ENCODE measurements at places on chromosomes 4 and X.
A peak's percentile ranks its signal among the peaks of the same experiment; 100 is the strongest.

DNA sequence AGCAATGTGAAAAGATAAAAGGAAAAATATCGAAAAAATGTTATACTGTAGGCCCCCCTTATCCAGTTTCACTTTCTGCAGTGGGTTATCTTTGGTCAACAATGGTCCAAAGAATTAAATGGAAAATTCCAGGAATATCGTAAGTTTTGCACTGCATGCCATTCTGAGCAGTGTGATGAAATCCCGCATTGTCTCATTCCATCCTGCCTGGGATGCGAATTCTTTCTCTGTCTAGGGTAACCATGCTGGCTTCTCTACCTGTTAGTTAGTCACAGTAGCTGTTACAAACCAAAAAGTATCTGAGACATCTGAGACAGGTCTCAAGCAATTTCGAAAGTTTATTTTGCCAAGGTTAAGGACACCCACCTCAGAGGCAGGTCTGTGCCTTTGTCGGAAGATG, 170.3 kb downstream of the COX18 start:
- DNase-seq: no peak

GRCh38 chrX:20414762-20415445, 148.2 kb upstream of the RPS6KA3 start:
- DNase-seq: no peak

GRCh38 chr4:74433043-74433442, 11.9 kb upstream of the AREG start:
- no peak for DNase-seq

- DNase-seq: no peak
These were observed 2.8 kb downstream of the ERVMER34-1 start for GRCh38 chr4:52748432-52748831.

DNA sequence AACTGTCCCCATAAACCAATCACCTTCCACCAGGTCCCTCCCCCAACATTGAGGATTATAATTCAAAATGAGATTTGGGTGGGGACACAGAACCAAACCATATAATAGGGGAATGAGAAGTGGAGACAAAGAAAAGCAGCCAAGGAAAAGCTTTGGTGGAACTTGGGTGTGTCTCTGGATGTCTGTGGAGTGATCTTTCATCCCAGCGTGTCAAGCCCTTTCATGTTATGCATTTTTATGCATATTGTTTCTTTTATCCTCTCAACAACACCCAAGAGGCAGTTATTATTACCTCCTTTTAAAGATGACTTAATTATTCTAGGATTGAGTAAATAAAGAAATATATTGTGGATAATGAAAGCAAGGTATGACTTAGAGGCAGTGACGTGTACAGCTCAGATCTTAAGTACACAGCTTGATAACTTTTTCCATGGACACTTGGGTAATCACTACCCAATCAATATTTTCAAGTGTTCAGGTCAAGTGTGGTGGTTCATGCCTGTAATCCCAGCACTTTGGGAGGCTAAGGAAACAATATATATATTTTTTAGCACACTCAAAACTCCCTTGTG, 42.6 kb upstream of the HOPX start:
- DNase-seq: no peak

GRCh38 chr4:146521541-146522097, at the start of gene SLC10A7:
Gene SLC10A7, minus strand, starts transcription at chr4:146521940. Its CDS starts 223 bp downstream, at chr4:146521717.
- peak; percentile 72 for DNase-seq

DNA sequence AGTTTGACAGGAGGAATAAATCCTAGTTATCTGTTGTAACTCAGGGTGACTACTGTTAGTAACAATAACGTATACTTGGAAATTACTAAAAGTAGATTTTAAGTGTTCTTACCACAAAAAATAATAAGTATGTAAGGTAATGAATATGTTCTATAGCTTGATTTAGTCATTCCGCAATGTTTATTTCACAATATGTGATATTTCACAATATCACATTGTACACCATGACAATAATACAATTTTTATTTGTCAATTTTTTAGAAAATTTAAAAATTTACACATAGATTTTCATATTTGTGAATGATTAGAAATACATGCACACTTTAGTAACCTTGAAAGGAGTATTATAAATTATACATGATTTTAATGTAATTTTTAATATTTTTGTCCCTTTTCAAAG, 812.7 kb upstream of the FTHL17 start:
- no peak for DNase-seq

DNA sequence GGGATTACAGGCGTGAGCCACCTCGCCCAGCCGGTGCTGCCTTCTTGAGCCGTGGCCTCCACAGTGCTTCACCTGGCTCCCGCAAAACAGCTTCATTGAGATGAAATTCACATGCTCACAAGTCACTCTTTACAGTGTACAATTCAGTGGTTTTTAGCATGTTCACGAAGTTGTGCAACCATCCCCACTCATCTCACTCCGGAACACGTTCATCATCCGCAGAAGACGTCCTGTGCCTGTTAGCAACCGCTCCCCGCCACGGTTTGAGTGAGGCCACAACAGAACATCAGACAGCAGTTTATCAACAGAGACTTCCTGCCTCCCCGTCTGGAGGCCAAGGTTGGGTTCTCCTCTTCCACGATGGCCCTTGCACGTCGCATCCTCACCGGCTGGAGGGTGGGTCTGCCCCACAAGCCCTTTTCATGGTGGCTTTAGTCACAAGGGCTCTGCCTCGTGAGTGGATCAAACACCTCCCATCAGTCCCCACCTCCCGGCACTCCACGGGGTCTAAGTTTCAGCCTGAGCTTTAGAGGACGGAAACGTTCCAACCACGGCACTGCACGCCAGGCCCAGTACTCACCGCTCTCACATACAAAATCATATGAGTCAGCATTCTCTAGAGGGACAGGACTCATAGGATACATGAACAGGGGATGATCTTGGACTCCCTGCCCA, 29.6 kb upstream of the SPON2 start:
- no peak for DNase-seq

DNA sequence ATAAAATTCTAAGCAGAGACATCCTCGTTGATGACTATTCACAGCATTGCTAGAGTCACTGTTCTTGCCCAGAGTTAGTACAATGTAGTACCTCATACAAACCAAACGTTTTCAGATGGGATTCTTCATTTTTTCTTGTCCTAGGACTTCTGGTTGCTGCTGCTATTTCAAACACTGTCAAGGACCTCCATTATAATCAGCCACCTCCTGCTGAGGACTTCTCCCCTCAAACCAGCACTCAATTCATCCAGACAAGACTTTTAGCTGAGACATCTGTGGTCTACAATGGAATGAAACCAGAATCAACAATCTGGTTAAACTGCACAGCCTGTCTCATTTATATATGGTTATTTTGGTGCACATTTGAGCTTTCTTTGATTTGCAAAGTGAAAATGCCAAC, 1008.8 kb downstream of the STPG2 start:
- DNase-seq: no peak

DNA sequence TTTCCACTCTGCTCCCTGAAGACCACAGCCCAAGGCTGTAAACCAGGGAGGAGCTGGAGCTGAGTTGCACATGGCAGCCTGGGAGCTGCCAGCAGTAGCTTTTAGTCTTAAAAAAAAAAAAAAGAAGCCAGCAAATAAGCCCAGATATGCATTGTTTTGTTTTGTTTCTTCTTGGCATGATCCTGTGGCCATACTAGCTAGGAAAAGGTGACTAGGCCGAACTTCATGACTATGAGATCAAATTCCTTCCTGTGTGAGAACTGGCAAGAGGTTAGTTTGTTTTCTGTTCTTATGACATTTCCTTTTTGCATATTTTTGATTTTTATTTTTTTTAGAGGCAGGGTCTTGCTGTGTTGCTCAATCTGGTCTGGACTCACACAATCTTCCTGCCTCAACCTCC, 323.3 kb downstream of the DCTD start:
- no peak for DNase-seq

Measured in mammary epithelial cell (primary cell).